ENCODE measurements at places on chromosomes 7 and 10.

DNA sequence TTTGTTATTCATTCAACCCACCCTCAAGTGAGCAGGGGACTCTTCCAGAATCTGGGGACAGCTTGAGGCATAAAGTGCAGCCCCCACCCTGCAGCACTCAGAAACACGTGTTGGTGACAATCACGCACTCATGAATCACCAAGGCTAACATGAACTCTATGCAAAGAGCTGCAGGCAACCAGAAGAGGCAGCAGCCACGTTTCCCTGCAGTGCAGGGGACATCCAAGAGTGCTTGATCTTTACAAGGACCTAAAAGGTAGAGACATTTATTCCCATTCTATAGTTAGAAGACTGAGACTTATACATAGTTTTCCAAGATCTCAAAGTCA, 135.2 kb upstream of the GDF10 start:
- DNase-seq: no peak

- DNase-seq: no peak
Observed at GRCh38 chr10:42950606-42951485, 126.0 kb upstream of the RET start.

DNA sequence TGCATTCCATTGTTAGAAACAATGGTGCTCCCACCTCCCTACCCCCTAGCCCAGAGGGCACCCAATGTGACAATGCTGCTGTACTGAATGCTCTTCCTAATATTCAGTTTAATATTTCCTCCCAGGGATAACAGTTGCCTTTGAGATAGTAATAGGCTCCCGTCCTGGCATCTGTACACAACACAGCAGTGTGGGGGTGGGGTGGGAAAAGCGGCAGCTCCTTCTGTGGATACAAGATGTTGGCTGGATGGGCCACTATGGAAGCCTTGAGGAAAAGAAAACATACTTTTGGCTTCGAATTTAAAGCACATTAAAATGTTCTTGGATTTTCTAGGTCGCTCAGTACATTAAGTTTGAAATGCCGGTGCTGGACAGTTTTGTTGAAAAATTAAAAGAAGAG, 9.2 kb upstream of the ZNF22 start:
- DNase-seq: no peak

DNA sequence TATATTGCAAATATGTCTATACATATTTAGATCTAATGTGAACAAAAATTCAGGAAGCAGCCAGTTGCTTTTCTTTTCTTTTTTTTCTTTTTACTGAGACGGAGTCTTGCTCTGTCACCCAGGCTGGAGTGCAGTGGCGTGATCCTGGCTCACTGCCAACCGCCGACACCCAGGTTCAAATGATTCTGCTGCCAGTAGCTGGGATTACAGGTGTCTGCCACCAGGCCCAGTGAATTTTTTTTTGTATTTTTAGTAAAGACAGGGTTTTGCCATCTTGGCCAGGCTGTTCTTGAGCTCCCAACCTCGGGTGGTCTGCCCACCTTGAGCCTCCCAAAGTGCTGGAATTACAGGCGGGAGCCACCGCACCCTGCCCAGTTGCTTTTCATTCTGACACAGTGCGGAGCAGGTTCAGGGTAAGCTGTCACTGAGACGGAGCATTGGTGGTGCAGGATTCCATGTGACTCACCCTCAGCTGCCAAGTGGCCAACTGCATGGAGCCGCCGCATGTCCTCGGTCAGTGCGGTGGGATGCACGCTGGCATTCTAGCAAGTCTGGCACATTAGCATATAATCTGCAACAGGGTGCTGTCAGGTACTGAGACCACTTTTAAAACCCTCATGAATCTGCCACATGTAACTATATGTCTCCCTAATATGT, 362.7 kb downstream of the DNAJB6 start:
- DNase-seq: no peak

DNA sequence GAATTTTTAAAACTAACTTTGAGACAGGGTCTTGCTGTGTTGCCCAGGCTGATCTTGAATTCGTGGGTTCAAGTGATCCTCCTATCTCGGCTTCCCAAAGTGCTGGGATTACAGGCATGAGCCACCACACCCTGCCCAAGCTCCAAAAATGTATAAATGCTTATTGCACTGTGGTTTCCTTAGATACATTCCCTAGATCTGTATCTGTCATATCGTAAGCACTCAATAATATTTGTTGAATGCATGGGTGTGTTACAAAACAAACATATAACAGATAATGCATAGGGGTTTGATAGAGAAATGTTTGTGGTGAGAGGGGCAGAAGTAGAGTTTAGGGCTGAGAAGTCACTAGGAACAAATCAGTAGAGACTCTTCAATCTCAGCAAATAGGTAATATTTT, 955.3 kb upstream of the C7orf33 start:
- no peak for DNase-seq

DNA sequence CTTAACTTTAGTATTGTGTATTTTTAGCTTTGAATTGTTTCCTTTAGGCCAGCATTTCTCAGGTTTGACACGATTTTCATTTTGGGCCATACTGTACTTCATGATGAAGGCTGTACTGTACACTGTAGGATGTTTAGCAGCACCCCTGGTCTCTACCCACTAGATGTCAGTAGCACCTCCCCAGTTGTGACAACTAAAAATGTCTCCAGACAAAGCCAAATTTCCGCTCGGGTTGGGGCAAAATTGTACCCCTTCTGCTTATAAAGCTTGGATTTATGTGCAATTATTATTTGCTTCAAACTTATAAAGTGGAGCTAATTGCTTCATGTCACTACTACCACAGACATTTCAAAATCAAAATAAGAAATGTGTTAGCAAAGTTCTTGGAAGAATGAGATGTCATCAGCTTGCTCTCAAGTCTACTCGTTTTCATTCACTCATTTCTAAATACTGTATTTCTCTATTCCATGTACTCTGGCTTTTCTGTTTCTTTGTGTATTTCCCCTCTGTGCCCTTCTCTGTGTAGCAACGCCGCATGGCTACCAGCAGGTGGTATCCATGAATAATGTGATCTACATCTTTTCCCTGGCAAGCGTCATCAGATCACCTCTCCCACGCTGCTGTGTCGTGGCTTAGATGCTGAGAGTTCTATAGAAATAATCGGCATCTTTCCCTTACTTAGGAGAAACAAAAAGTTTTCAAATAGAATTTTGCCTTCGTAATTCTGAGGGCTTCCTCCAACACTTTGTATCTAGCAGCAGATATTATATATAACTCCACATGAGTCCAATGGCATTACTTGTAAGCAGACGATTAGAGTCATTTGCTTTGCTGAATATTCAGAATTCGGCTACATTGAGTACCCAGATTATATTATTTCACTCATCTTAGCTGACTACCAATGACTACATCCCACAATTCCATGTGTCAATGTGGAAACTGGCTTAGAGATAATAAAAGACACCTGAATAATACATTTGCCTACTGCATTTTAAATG, 47.8 kb upstream of the CALCR start:
- peak; percentile 38 for DNase-seq

GRCh38 chr10:103679096-103679790, 176.1 kb downstream of the SH3PXD2A start:
- DNase-seq: no peak

DNA sequence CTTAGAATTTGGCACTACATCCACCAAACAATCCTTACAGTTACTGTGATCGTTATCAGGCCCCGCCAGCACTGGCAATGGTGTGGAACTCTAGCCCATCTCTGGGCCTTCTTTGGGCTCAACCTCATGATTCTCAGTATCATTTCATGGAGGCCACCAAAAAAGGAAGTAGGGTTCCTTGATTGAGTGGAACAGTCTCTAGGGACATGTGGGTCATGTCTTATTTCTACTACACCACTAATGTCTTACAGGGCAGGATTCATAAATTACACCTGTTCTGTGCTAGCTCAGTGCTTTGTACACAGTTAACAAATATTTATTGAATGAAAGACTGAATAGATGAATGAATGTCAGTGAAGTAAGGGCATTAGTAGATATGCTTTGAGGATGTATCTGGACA, 53.9 kb downstream of the AP3M1 start:
- no peak for DNase-seq

DNA sequence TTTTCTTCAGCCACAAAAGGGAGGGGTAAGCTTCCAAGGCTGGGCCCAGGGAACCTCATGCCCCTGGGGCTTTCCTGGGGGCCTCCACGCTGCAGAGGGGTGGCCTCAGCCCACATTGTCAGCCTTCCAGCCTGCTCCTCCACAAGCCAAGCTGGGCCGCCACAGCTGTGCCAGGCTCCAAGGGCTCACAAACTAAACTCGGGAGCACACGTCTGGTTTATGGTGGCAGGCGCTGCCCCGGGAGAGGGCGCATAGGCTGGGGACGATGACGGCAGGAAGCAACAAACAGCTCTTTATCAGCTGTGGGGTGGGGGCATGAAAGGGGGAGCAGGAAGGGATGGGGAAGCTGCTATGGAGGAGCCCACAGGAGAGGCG, 6.3 kb upstream of the CDH23 start:
- DNase-seq: no peak

GRCh38 chr7:4665661-4666060, 16.4 kb upstream of the FOXK1 start:
- DNase-seq: no peak

GRCh38 chr7:99386584-99387238, 12.2 kb downstream of the ARPC1B start:
- DNase-seq: no peak

GRCh38 chr7:126529833-126530232, 722.9 kb downstream of the GRM8 start:
- DNase-seq: no peak

- DNase-seq: peak; percentile 7
Observed at GRCh38 chr7:140726281-140726680, 29.8 kb downstream of the NDUFB2 start.
